ENCODE measurements at places on chromosomes 16 and 17.

GRCh38 chr17:70172923-70173322, 3.6 kb downstream of the KCNJ2 start:
- DNase-seq: peak; percentile 39

GRCh38 chr17:68511671-68512246, 471 bp upstream of the PRKAR1A start:
- peak; percentile 68 for DNase-seq

DNA sequence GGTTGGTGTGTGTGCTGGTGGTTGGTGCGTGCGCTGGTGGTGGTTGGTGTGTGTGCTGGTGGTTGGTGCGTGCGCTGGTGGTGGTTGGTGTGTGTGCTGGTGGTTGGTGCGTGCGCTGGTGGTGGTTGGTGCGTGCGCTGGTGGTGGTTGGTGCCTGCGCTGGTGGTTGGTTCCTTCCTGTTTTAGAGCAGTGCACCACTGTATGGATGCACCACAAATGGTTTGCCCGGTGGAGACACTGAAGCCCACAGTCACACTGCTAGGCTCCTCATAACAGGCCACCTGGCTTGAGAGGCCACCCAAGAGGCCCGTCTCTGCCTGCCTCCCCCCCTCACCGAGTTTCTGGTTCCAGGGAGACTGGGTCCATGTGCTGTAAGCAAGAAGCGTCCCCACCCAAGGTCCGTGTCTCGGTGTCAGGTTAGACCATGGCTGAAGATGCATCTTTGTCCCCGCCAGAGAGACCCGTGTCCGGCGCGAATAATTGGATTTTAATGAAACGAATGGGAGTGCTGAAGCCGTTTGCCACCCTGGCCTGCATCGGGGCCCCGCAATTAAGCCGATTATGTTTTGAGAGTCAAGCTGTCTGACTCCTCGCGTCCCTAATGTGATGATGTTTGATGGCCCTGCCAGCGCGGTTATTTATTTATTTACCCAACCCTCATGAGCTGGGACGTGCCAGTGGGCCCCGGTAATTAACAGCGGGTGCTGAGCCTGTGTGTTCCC, 161.3 kb upstream of the GSE1 start:
- DNase-seq: no peak

- DNase-seq: no peak
Observed at GRCh38 chr17:60599220-60599619, 773 bp upstream of the PPM1D start.

DNA sequence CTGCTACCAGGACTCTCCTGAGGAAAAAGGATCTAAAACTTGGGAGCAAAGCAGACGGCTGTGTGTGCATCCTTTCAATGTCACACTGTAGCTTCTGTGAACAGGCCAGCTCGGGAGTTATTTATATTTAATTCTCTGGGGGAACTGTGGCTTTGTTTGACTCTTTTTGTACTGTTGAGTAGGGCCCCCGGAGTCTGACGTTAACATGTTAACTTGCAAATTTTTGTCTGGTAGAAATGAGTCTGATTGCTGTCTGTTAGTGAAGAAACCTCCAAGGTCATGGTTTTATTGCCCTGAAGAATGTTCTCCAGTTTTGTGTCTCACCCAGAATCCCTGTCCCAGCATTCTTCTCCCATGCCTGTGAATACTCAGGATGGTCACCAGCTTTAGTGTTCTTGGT, 14.2 kb upstream of the KCNG4 start:
- no peak for DNase-seq

DNA sequence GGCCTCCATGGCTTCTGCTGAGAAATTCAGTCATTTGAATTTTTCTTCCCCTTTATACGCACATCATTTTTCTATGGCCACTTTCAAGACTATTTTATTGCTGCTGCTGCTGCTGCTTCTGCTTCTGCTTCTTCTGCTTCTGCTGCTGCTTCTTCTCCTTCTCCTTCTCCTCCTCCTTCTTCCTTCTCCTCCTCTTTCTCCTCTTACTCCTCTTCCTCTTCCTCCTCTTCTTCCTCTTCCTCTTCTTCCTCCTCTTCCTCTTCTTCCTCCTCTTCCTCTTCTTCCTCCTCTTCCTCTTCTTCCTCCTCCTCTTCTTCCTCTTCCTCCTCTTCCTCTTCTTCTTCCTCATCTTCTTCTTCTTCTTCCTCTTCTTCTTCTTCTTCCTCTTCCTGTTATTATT, 22.4 kb downstream of the CPD start:
- no peak for DNase-seq

DNA sequence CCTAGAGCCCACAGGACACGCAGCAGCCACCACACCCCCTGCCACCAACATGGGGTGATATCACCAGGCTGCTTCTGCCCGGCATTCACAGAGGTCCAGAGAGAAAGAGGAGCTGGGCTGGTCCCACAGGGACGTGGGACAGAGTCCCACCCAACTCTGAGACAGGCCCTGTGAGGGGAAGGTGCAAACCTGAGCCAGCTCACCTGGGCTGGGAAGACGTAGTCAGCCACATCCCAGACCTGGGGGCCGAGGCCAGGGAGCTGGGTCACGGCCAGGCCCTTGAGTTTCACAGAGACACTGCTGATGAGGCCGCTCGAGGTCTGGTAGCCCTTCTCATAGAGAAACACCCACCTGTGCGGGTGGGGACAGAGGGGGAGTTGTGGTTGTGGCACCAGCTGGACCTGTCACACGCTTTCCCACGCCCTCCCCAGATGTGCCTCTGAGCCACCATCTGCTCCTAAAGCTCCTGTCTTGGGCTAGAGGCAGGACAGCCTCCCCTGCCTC, 11.2 kb downstream of the P2RX1 start:
- DNase-seq: no peak

DNA sequence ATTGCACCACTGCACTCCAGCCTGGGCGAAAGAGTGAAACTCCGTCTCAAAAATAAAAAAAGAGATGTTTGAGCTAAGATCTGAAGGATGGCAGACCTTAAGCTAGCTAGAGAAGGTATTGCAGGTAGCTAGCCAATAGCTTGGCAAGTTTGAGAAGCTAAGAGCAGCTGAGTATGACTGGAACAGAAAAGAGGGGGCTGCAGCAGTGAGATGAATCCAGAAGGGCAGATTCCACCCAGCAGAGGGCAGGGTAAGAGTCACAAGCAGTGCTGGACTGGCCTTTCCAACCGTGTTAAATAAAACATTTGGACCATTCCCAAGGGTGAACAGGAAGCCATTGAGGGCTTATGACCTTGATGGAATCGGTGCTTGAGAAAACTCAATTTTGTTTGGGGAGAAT, 5.7 kb upstream of the PHAF1 start:
- peak; percentile 32 for DNase-seq

GRCh38 chr17:39627047-39627711, 427 bp downstream of the PPP1R1B start:
- no peak for DNase-seq

DNA sequence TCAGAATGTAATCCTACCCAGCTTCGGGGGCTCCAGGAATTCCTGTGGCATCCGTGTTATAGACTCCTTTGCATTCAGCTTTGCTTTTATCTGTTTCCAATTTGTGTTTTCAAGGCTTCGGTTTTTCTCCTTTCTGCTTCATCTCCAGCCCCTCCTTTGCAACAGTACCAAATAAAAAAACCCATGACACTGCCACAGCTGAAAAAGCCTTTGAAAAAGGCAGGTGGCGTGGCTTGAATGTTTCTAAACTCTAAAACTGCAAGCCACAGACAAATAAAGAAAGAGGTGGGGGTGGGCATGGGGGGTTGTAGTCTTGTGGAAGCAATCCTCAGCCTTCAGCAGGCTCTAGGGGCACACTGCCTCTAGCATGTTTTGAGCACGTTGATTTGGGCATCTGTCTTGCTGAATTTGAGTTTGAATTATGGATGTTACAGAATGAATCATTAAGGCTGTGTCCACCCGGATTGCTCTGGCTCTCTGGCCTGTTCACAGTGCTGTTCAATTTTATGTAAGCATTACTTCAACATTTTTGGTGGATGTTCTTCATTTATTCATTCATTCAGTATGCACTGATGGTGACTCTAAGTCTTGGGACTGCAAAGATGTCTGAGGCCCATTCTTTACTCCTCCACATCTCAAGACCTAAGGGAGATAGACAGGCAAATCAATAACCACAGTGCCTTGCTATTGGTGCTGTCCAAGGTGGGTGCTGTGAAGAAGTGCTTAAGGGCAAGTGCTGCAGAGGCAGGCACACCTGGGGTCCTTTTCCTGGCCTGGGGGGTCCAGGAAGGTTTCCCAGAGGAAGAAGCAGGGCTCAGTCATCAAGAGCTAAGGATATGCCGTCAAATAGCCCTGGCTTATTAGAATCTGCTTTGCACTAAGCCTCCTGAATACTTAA, 77.4 kb downstream of the CDH13 start:
- DNase-seq: no peak

DNA sequence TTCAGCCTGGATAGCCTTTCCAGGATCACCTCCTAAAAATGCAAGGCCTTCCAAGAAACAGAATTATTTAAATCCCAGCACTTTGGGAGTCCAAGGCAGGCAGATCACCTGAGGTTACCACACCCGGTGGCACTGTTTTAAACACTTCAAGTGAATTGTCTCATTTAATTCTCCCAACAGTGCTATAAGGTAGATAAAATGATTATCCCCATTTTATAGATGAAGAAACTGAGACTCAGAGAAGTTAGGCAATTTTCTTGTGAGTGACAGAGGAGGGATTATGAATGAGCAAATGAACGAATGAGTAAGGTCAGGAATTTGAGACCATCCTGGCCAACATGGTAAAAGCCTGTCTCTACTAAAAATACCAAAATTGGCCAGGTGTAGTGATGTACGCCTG, 16.8 kb downstream of the THRA start:
- no peak for DNase-seq

DNA sequence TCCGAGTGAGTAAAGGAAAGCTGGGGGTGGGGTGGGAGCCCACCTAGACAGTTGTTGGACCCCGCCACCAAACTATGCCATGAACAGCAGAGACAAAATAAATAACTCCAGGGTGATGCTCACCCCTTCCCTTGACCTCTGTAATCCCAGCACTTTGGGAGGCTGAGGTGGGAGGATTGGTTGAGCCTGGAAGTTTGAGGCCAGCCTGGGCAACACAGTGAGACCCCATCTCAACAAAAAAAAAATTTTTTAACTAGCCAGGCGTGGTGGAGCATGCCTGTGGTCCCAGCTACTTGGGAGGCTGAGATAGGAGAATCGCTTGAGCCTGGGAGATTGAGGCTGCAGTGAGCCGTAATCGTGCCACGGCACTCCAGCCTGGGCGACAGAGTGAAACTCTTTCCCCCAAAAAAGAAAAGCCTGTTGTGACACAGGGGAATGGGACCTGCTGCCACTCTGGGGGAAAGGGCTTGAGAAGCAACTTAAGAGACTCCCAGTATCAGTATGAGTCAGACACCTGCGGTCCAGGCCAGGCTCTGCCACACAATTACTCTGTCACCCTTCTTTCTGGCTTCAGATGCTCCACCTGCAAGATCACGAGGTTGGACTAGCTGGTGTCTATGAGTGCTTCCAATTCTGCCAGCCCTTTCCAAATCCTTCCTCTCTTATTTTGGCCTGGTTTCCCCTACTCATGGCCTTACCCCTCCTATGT, 5.0 kb downstream of the SGCA start:
- no peak for DNase-seq

DNA sequence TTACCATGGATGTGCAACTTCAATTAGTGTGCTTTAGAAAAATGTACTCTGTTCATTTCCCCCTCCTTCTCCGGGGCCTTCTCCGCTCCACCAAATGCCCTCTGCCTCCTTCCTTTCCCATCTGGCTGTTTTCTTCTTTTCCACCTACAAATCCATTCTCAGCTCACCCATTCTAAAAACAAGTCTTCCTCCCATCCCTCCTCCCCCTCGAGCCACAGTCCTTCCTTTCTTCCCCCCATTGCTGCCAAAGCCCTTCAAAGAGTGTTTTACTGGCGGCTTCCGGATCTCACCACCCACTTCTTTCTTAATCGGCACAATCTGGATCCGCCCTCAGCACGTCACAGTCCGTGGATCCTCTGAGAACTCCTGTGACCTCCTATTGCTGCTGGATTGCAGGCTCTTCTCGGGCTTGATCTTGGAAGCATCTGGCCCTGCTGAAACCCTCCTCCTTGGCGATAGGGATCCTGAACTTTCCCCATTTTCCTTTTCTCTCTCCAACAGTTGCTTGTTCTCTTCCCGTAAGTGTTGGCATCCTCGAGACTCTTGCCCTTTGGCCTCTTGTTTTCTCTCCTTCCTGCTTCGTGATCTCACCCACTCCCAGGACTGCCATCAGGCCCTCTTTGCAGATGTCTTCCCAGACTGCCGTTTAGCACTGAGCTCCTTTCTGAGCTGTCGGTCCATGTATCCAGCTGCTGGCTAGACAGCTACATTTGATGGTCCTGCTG, 36.0 kb upstream of the FBXO47 start:
- DNase-seq: peak; percentile 51

- DNase-seq: no peak
Observed at GRCh38 chr17:8256291-8256690, 7.2 kb downstream of the PFAS start.

- DNase-seq: peak; percentile 87
Observed at GRCh38 chr17:68782789-68783188, 172.4 kb downstream of the ABCA8 start.

- no peak for DNase-seq
Observed at GRCh38 chr16:23428351-23428750, 24.6 kb downstream of the COG7 start.

GRCh38 chr17:19010729-19011505, 6.4 kb upstream of the FAM83G start:
- no peak for DNase-seq

GRCh38 chr16:68992521-68992920, 112.9 kb upstream of the HAS3 start:
- peak; percentile 69 for DNase-seq

GRCh38 chr17:10420811-10421210, 939 bp downstream of the MYH8 start:
- peak; percentile 15 for DNase-seq

DNA sequence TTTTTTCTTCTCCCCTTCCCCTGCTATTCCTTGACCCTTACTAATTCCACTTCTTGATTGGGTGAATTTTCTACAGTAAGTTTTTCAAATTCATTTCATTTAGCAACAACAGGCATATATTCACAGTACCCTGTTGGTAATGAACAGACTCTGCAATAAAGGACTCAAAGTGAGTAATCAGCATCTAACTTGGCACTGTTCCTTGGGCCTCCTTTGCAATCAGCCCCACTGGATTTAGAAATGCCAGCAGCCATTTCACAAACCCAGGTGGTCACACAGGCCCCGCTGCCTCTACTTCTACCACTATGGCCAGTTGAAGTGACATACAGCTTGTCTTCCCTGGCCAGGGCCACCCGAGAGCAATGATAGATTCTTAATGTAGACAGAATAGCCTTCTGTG, 113.8 kb downstream of the CYB561 start:
- DNase-seq: no peak
